ENCODE measurements at places on chromosomes 7 and 10. TPM values are rescaled to one million over a fixed set of nuclear protein-coding genes. Genes with fewer than 3 reads are reported as not detected.

- DNase-seq = no peak
Measured at GRCh38 chr10:16768702-16769101, 48.5 kb downstream of the RSU1 start.

DNA sequence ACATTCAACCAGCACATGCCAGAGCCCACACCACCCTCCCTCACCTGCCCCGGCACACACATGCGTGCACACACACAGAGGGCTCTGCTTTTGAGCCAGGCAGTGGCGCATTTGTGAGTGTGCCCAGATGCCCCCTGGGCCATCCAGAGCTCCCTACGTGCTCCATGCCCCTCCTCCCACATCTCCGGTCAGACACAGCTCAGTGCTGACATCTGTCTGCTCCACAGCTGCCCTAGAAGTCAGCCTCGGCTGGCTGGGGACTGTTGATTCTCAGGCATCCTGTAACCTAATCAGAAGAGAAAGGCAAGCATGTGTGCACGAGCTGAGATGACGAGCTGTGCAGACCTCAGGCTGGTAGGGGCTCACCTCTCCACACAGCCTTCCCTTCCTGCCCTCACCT, 135.1 kb downstream of the ZMIZ1 start:
- no peak for DNase-seq

The FAM204A gene
- 53.8 TPM for total RNA-seq

DNA sequence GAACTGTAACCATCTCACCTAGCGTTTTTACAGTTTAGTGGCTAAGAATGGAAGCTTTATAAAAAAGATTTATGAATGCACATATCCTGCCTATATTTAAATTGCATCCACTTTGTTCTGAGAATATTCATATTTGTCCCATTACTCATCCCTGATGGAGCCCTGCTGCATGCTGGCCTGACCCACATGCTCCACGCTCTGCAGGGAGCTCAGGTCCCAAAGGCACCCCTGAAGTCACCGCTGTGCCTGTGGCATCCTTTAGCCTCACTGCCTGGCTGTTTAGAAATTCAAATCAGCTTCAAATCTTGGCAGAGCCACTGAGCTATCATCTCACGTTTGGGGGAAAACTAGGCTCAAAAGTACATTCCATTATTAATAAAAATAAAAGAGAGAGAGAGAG, 24.4 kb downstream of the C10orf90 start:
- DNase-seq = no peak

- no peak for DNase-seq
Measured at GRCh38 chr7:26151650-26151952, 397 bp upstream of the NFE2L3 start.

GRCh38 chr10:60162631-60163030, 227.0 kb downstream of the ANK3 start:
- no peak for DNase-seq

The ORC5 gene
- total RNA-seq = 51.5 TPM

DNA sequence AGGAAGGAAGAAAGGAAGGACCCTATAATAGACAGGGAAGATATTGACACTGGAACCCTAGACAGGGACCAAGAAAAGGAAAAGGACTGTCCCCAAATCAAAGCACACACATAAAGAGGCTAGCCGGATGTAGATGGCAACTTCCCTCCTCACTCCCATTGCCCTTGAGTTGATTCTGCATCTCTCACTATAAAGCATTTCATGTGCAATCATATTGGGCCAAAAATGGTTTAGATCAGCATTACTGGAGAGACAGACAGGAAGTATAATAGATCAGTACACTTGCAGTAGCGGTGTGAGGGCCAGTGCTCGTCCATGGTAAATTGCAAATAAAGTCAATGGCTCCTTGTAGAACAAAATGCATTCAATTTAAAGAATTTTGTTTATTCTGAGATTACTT, 8.4 kb downstream of the IFIT3 start:
- DNase-seq = no peak

The FAM25C gene
- not detected for total RNA-seq

GRCh38 chr10:4247379-4247778, 462.4 kb upstream of the KLF6 start:
- no peak for DNase-seq

- DNase-seq = no peak
Measured at GRCh38 chr7:52475001-52475582, 560.3 kb upstream of the POM121L12 start.

GRCh38 chr7:39480901-39481300, 85.3 kb upstream of the YAE1 start:
- no peak for DNase-seq

GRCh38 chr10:29358010-29358616, 69.2 kb downstream of the LYZL1 start:
- DNase-seq = no peak

The HMX2 gene
- not detected for total RNA-seq

DNA sequence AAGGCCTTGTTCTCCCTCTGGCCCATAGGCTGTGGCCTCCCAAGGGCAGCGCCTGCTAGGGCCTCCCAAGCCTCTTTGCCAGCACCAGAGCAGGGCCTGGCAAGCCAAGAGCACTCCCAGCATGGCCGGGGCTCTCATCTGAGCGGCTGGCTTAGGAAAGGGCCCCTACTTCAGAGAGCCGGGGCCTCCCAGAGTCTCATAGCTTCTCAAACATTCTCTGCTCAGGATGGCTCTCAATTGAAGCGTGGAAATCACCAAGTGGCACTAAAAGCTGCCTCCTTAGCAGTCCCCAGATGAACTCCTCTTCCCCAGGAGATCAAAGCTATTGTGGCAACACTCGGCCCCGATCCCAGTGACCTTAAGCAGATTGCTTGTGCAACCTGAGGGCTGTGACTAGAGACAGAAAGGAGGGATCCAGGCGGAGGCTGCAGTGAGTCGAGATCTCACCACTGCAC, 69.4 kb downstream of the FAM53B start:
- no peak for DNase-seq

The DPP6 gene
- total RNA-seq = 36.7 TPM

- no peak for DNase-seq
Measured at GRCh38 chr10:91036807-91037411, 116.0 kb upstream of the ANKRD1 start.

Data from occipital lobe (tissue), 3 donors.